ENCODE measurements at places on chromosomes 2 and 18.

- DNase-seq = no peak
Observed at GRCh38 chr2:122670897-122671296, 915.4 kb downstream of the TSN start.

GRCh38 chr2:7755879-7756278 is 838.7 kb downstream of the RNF144A start:
- DNase-seq = no peak

- DNase-seq = no peak
Observed at GRCh38 chr2:182625814-182626213, 90.2 kb upstream of the DNAJC10 start.

- DNase-seq = no peak
Observed at GRCh38 chr2:224126003-224126402, 86.9 kb upstream of the SERPINE2 start.

DNA sequence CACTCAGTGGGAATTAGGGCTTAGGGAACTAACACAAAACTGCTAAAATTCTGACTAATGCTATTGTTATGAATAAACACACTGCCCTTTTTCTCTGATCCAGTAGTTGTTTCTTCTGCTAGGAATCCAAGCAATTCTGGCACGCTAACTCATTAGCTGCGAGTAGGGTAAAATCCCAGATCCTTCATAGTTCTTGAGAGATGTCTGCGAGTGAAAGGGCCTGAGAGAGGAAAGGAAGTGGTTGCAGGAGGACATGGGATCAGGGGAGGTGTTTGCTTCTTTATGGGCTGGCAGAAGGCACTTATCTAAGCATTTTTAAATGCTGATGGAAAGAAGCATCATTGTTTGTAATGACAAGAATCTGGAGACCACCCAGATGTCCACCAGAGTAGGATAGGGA is 9.4 kb downstream of the MAP3K19 start:
- no peak for DNase-seq

DNA sequence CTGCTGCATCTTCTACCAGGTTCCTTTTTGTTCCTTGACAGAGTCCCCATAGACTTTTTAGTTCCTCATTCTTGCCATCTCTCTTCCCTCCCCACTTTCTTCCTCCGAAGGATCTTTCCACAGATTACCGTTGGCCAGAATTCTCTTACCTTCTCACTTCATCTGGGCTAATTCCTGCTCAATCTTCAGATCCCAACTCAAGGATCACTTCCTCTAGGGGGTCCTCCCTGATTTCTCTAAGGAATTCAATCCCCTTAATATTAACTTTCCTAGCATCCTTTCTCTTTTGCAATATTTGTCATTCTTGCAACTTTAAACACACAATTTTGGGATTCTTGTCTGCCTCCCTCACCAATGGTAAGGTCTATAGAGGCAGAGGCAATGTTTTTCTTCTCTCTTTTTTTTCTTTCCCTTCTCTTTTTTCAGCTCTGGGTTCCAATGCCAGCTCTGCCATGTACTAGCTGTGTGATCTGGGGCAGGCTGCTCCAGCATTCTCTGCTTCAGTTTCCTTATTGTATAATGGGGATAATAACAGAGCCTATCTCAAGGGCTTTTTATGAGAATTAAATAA is 5.4 kb upstream of the KCNE4 start:
- peak; percentile 8 for DNase-seq

GRCh38 chr2:151669585-151670081 is 64.6 kb downstream of the NEB start:
- no peak for DNase-seq

DNA sequence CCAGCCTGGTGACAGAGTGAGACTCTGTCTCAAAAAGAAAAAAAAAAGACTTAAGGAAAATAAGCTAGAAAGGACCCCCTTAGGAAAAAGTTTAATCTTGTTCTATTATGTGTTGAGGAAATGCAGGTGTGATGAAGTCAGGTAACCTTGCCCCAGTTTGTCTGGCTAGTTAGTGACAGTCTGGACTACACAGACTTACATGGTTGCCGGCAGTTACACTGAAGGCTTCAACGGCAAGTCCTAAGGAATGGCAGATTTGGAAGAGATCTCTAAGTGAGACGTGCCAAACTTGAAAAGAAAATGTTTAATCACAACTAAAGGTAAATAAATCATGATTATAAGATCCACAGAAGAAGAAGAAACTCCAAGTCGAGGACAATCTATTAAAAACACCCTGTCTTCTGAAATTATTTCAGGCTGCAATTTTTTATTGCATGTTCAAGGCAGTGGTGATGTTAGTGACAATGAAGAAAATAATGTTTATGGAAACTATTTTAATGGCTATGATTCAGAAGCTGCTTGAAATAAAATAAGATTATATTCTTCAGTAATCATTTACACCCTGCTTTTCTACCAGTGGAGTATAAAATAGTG is 84.2 kb downstream of the TTC27 start:
- DNase-seq = no peak

DNA sequence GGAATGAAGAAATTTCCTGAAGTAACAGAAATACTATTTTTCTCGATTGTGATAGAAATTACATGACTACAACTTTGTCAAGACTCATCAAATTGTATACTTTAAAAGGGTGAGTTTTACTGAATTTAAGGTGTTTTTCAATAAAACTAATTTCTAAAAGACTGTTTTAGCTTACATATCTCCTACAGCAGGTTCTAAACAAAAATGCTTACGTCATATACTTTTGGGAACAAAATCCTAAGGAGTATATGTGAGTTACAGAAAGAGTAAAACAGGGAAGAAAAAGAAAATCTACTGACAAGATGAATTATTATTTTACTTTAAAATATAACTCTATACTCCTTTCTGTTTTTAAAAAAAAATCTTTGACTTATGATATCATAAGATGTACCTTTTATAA is 660.3 kb upstream of the PKDCC start:
- DNase-seq = no peak

DNA sequence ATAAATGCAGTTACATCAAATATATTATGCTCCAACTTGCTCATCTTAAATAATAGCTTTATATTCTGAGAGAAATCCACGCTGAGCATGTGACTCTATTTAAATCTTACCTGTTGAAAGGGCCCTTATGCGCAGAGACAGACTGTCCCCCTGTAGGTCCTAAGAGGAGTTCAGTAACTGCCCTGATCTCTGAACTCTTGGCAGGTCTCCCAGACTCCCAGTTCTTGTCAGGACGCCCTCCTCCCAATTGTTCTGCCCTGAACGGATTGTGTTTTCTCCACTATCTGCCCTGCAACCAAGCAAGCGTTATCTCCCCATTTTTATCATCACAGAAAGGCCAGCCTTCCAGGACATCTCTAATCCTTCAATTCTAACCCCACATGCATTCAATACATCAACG is 954.6 kb downstream of the TSN start:
- no peak for DNase-seq

DNA sequence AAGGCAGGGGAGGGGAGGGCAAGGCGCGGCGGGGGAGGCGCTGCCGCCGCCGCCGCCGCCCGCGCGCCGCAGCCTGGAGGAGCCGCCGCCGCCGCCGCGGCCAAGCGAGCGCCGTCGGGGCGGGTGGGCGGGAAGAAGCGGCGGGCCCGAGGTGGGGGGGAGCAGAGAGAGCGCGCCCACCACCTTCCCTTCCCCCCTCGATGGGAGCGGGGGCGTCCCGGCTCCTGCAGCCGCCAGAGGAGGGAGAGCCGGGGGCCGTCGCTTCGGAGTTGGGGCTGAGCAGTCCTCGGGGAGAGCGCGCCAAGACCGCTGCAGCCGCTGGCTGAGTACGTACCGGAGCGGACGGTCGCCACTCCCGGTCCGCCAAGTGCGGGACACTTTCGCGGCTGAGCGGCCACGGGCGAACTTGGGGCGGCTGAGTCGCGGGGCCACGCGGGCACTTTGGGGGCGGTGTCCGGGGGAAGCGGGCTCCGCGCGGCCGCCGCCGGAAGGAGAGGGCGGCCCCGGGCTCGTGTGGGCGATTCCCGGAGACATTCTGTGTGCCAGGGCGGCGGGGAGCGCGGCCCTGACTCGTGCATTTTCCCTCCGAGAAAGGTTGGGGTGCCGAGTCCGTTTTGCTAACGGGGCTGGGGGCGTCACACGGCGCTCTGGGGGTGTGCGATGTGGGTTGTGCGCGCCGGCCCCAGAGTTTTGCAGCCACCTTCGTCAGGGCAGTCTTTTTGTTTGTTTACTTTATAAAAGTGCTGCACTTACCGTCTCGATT is at the start of gene NAB1:
Gene NAB1 (plus strand): TSS at position 49 of the 763 bp plus-strand sequence. CDS start 10,094 bp downstream, outside the sequence.
- DNase-seq = peak; percentile 87

DNA sequence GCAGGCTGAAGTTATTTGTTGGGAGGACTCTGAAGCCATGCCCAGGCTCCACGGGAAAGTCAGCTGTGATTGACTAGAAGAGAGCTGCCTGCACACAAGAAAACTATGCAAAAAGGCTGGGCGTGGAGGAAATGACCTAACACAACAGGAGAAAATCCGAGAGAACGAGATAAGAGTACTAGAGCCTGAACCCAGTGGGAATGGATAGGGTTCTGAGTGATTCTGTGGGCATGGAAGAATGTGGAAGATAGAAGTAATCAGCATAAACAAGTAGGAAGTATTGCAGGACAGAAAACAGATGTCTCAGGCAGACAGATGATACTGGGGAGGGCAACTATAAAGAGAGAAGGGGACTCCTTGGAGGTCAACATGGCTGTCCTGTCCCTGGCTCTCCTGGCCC is 12.1 kb upstream of the COPS8 start:
- DNase-seq = no peak

- peak; percentile 22 for DNase-seq
Observed at GRCh38 chr2:225996462-225996828, 596.9 kb downstream of the NYAP2 start.

DNA sequence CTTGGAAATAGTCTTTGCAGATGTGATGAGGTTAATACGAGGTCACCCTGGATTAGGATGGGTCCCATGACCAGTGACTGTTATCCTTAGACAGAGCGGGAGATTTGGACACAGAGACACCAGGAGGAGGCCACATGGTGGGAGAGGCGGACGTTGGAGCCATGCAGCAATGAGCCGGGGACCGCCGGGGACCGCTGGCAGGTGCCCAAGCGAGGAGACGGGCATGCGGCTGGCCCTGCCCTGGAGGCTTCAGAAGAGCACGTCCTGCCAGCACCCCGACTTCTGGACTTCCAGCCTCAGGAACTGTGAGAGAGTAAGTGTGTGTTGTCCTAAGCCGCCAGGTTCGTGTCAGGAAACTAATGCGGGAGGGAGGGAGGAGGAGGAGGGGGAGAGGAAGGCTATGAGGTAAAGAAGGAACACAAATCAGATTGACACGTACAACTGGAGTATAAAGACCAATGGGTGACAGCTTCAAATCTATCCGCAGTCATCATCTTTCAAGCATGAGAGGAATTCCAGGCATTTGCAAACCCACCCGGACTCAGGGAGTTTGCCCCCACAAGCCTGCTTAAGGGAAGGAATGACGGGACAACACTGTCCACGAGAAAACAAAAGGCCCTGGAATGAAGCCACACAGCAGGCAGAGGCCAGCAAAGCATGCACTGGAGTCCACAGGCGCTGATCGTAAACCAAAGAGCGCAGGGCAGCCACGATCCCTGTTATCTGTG is 11.6 kb upstream of the BOK start:
- no peak for DNase-seq

- DNase-seq = no peak
Observed at GRCh38 chr2:189860161-189860560, 75.9 kb downstream of the PMS1 start.

DNA sequence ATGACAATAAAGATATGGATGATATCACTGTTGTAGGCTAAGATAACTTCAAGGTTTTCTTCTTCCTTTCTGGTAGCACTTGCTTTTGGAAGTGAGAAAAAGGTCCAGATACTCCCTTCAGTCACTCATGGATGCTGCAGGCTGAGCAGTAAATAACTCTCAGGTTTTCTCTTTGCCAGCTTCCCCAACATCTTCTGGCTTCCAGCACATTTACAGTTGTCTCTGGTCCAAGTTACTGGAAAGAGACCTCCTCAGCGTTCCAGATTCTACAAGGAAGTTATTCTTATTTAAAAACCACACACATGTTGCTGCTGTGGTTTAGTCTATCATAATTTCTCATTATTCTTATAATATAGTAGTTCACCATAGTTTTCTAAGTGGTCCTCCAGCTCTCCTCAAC is 383.4 kb downstream of the PLCL1 start:
- DNase-seq = no peak

DNA sequence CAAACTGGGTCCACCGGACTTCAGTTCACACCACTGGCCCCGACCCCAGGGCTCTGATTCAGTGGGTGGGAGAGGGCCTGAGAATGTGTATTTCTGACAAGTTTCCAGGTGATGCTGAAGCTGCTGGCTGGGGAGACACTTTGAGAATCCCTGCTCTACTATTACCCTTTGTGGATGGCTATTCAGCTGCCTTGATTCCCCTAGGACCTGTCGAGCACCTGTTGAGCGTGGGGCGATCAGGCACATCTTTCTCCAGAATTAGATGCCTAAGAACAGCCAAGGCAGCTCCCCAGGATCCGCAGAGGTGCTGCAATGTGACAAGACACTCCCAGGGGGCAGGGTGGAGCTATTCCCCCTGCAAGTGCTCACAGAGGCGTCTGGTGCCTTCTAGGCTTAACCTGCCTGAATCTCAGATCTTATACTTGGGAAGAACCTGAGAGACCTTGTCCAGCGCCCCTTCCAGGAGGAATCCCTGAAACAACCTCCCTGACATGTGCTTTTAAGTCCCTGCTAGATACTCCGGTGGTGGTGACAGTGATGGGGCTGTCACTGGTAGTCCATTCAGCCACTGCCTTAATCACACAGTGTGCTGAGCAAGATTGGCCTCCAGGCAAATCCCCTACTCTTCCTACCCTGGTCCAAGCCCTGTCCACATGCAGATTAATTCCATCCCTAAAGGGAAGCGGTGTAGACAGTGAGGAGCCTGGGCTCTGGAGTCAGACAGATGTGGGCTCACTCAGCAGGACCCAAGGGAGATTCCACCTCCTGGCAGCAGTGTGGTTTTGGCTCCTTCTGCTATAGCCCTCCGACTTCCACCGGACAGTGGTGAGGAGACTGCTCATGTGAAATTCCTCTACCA is 43.4 kb upstream of the OTOF start:
- no peak for DNase-seq

- DNase-seq = no peak
Observed at GRCh38 chr2:27170581-27171337, 22.0 kb downstream of the TCF23 start.

DNA sequence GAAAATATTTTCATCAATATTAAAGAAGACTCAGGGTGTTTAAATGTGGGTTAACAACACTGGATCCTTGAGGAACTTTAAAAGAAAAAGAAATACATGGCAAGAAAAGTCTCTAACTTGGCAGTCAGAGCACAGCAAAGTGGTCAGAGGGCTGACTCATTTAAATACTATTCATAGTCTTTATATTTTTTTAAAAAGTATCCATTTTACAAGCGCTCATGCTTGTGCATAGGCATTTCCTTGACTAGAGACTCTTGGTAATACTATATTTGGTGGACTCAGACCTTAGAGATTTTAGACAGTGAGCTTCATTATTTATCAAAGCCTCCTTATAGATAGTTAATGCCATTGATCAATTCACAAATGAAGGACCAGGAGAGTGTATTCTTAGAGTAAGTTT is 110.2 kb downstream of the ABCA12 start:
- DNase-seq = no peak

DNA sequence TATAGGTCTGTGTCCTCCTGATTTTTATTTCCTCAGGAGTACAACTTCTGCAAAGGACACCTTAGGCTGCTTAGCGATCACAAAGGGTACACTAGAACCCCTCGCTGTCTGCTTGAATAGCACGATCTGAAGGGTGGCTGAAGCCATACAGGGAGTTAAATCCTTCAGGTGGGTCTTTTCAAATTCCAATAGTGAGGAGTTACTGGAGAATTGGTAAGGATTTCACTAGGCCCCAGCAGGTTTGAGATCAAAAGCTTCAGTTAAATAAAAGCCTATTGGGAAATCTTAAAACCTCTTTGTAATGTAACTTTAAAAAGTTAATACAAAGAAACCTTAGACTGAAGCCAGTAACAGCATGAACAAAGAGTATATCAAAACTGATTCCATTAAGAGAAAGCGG is 613.1 kb downstream of the ZEB2 start:
- no peak for DNase-seq

Data from suppressor macrophage (primary cell).